Common myeloid progenitor, CD34-positive (primary cell): ENCODE measurements at places on chromosomes 2 and 18.
A peak's percentile ranks its signal among the peaks of the same experiment; 100 is the strongest.

DNA sequence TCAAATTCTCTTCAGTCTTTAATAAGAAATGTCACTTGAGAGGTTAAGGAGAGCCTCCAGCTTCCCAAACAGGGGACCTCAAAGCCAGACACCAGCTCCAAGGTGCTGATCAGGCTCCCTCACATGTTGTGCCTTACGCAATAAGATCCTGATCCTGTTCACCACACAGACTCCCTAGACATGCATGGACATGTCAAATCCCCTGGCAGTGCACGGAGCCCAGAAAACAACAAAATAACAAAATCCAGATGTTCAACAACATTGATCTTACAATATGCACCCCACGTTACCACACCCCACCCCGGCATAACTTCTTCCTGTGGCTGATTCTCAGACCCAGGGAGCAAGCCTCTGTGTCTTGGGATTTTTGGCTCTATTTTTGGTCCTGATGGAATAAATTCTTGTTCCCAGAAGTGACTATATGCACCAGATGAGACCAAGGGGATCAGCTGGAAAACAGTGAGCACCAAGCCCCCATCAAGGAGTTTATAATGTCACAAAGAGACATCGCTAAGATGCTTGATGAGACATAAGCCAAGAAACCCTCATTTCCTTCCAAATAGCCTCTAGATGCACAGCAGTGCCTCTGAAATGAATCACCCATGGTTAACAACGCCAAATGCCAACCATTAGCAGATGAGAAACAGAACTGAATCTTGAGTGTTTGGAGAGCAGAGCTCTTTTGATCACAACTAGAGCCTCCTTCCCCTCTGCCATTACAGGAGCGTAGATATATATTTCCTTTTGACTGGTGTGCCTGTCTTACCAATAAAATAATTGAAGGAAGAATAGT lies 198.2 kb downstream of the PRKCE start:
- DNase-seq: no peak

DNA sequence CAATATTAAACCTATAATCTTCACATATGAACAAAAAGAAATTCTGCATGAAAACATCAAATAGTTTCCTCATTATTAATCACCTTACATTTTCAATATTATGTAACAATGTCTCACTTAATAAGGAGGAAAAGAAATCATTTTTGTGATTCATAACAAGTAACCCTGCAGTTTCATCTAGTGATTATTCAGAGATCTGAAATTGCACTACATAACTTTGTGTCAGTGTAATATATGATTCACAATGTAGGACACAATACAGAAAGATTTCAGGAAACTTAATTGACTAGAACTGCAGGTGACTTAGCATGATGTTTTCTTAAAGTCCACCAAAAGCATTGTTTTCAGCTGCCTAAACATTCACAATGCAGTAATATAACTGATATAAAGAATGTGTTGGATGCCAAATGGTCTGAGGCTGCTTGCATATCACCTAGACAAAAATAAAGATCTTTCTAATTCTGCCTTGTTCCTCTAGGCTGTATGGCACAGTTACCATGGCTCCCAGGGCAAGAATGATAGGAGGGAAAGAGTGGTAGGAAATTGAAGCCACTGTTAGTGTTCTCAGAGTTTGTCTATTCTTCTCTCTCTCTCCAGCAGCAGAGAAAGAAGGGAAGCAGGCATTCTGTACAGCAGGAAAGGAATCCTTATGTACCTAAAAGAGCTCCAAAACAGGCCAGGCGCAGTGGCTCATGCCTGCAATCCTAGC lies 366.6 kb downstream of the FSIP2 start:
- DNase-seq: no peak

DNA sequence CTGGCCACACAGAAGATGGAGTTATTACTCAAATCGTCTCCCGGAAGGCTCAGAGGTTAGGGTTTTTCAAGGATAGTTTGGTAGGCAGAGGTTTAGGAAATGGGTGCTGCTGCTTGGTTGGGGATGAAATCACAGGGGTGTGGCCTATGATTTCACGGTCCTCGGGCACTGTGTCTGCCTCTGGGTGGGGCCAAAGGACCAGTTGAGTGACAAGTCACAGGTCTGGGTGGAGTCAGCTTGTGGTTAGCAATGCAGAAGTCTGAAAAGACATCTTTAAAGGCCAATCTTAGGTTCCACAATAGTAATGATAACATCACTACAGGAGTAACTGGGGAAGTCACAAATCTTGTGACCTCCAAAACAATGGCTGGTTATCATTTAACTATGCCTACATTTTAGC lies 387.8 kb downstream of the ZNF521 start:
- DNase-seq: peak; percentile 58

DNA sequence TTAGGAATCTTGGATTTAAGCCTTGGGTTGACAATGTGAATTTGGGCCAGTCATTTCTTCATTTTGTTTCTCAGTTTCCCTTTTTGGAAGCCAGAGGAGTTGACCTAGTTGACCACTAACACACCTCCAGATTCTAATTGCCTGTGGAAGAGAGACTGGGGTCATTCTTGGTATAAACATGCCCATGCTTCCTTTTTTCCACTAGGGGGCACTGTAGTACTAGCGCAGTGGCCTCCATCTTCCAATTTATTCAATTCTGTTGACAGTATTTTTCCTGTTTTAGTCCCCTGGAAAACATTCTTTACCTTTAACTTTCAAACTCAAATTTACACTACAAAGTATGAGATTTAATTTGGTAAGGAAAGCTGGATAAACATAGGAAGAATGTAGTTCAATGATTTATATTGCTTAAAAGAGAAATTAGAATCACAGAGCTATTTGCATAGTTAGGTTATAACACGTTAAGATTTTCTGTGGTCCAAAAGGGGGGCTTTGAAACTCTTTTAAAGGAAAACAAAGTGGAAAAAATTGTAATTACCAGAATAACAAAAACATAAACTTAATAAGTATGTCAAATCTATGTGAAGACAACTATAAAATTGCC lies 57.5 kb upstream of the AGPS start:
- DNase-seq: peak; percentile 59

GRCh38 chr2:241809383-241810306 lies 652 bp downstream of the NEU4 start:
- no peak for DNase-seq

DNA sequence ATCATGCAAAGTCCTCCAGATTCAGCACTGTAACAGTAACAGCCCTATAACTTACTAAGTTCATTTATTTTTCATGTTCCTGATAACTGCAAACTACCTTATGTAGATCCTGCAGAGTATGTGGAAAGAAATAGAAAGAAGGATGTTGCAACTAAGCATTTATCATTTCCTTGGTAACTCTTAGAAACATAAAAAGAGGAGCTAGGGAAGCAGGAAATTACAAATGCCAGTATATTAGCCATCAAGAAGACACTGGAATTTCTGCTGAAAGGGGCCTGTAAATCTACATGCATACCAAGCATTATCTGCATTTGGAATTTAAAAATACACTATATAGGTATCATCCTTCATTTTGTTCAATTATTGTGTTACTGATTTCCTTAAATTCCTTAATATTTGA lies 66.8 kb downstream of the PDE11A start:
- no peak for DNase-seq

DNA sequence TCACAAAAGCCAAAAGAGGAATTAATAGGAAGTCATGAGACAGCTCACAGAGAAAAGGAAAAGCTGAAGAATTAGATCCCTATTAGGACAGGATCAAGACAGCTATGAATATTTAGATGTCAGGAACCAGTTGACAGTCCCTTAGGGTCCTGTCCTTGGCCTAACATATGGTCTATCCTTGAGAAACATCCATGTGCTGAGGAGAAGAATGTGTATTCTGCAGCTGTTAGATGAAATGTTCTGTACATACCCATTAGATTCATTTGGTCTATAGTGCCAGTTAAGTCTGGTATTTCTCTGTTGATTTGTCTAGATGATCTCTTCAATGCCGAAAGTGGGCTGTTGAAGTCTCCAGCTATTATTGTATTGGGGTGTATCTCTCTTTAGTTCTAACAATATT lies 37.6 kb upstream of the SLC40A1 start:
- DNase-seq: no peak

DNA sequence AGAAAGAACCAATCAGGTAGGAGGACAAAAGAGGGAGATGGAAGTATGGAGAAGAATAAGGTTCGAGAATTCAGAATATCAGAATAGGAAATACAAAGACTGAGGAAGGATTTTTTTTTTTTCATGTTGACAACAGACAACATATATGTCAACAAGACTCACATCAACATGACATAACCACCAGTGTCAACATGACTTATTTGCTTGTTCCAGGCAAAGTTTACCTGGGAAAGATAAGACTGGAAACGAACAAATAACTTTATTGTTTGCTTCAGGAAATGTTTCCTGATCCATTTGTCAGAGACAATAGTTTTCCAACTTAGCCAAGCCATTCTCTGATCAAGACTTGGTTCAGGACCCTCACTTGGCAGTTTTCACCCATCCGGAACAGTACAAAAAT lies 321.9 kb upstream of the NETO1 start:
- no peak for DNase-seq

GRCh38 chr2:7405861-7406715 lies 488.9 kb downstream of the RNF144A start:
- no peak for DNase-seq

DNA sequence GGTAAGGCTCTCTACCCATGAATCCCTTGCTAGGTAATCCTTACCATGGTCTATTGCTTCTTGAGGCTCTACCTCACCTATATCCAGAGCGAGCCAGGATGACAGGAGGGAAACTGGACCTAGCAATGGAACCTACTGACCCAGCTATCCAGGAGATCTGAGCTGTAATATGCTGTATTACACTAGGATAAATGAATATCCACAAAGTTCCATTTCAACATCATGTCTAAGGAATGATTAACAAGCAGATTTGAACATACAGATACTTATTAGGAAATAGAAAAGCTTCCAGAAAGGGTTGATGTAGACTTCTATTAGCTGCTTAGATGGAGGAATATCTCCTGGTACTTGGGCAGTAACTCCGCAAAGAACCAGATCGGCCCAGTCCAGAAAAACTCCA lies 110.1 kb downstream of the BAZ2B start:
- no peak for DNase-seq

DNA sequence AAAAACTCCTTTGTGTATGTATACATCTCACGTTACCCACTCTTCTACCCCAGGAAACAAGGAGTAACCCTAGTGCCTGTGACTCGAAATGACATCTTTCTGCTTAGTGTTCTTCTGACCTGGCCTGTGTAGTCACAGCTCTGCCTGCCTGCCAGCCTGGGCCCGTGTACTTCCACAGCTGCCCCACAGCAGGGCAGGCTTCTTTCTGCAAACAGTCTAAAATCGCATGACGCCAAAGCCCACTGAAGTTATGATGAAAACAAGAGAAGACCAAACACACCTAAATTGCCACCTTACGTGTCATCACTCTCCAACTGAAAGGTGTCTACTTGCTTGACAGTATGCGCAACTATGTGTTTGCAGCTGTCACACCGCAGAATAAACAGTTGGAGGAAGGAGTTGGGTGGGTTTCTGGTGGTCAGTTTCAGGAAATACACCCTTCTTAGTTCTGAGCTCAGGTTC lies 1.5 kb downstream of the GAREM1 start:
- peak; percentile 69 for DNase-seq

- DNase-seq: peak; percentile 74
Observed at GRCh38 chr2:47174733-47175361, 19.7 kb upstream of the STPG4 start.

DNA sequence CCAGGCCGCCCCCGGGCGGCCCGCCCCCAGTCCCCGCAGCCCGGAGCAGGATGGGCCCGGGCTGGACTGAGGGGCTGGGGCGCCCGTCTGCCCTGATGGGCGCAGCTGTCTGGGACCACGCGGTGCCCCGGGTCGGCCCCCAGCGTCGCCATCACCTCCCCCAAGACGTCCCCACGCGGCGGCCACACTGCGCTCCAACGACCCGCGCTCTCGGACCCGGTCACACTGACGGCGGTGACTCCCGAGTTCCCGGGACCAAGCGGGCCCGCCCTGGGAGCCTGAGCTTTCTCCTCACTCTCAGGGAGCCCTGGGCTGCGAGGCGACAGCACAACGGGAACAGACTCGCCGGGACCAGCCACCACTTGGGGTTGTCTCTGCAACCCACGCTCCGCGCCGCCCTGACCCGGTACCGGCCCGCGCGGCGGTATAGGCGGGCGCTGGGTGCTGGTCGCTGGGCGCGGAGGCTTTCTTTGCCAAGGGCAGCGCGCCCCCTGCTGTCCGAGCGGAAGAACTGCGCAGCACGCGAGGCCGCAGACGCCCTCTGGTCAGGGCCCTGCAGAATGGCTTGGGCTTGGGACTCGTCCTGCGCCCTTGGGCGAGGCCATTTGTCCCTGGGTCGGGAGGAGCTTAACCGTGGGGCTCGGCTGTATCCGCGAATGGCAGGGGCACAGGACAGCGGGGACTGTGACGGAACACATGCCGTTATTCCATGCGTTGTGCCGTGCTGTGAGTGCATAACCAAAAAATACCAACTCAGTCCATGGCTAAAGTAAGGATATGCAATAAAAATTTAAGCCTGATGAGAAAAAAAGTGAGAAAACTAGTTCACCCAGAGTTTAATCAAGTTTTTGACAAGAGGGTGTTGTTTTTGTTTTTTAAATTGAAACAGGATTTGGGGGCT lies 54.8 kb upstream of the ANKRD62 start:
- DNase-seq: peak; percentile 76

GRCh38 chr18:55316486-55317184 lies 271.4 kb downstream of the TCF4 start:
- DNase-seq: no peak

- DNase-seq: peak; percentile 45
Observed at GRCh38 chr18:79961527-79962291, 2.7 kb upstream of the HSBP1L1 start.

DNA sequence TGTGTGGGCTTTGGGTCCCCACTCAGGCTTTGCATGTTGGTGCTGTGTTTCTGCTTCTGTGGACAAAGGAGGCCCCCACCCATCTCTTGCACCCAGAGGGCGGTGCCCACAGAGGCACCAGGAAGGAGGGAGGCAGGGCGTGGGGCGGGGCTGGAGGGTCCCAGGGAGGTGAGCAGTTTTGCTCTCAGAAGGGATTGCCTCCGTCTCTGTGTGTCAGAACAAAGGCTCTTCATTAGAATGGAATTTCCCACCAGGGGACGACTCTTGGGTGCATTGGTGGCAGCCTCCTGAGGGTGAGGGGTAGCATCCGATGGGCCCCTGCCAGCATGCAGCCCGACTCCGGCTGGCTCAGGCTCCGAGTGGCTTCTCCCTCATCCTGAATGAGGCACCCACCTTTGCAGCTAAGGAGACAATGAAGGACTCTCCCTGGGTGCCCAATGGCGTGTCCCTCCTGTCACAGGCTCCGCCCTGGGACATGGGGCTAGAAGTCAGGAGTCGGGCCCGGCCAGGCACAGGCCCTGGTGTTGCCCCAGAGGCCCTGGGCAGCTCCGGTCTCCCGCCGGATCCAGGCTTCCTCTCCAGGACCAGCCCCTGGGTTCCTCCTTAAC lies 7.0 kb upstream of the ERFE start:
- no peak for DNase-seq
